ENCODE measurements at places on chromosomes 4 and X. TPM values are rescaled to one million over a fixed set of nuclear protein-coding genes. Genes with fewer than 3 reads are reported as not detected.

The STATH gene
- not detected for total RNA-seq

DNA sequence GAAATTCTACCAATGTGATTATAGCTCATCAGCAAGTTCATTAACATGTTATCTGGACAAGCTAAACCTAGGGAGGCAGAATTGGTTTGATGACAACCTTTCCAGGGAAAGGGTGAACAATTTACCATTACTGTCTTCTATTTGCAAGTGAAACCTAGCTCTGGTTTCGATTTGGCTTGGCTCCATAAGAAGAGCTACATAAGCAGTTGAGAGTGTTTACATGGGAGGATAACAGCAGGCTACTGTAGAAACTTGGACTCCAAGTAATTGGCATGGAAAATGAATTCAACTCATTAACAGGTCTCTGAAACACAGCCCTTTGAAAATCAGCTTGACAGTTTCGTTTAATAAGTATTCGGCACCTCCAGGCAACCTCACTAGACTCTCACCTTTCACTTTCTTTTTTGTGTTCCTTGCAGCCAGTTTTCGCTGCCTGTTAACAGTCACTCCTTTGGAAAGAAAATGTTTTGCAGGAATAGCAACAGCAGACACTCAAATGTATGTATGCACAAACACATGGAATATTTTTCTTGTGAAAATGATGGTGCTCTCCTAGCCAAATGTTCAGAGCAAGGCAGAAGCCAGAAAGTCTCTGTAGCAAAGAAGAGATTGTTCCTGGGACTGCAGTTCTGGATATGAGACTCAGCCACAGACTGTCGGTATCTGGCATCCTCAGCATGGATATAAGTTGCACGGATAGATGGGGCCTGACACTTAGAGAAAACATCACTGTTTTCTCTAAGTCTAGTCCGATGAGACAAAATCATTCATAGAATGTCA is 27.5 kb downstream of the POU3F4 start:
- no peak for DNase-seq

- no peak for DNase-seq
Measured at GRCh38 chr4:82601242-82602015, 39.6 kb upstream of the TMEM150C start.

DNA sequence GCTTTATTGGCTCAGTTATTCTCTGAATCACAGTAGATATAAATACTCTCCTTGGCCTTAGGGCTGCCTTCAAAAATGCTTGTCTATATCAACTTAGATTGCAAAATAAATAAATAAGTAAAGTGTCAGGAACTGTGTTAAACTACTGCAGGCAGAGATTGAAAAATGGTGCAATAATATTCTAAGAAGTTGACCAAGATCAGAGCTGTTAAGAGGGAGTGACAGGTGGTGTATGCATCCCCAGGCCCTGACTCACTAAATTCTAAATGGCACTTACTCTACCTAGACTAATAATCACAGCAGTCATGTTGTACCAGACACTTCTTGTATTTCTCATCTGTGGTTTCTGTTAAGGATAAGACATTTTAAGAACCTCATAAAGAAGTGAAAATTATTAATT is 235.1 kb upstream of the SPOCK3 start:
- no peak for DNase-seq

GRCh38 chr4:101280866-101281600 is 66.3 kb downstream of the PPP3CA start:
- DNase-seq: no peak

- DNase-seq: no peak
Measured at GRCh38 chr4:109298279-109299010, 4.0 kb downstream of the COL25A1 start.
